ENCODE measurements at places on chromosomes 4 and X. TPM values are rescaled to one million over a fixed set of nuclear protein-coding genes. Genes with fewer than 3 reads are reported as not detected.

Gene DUSP9
- polyA plus RNA-seq, result 0.07 TPM

Gene NUDT10
- polyA plus RNA-seq, result 2.0 TPM

Gene PCYT1B
- polyA plus RNA-seq, result 2.0 TPM

Gene PRKG2
- 0.56 TPM for polyA plus RNA-seq

Gene PPBP
- 2.4 TPM for polyA plus RNA-seq

Gene ENPEP
- 28.1 TPM for polyA plus RNA-seq

Gene F9
- polyA plus RNA-seq, result not detected

Gene TTC29
- not detected for polyA plus RNA-seq

GRCh38 chrX:38656350-38656915, 95.1 kb downstream of the TSPAN7 start:
- DNase-seq, result no peak

GRCh38 chr4:11393551-11393950, 35.1 kb downstream of the HS3ST1 start:
- DNase-seq, result no peak

- no peak for DNase-seq
Measured at GRCh38 chr4:8092282-8092681, 66.3 kb downstream of the ABLIM2 start.

DNA sequence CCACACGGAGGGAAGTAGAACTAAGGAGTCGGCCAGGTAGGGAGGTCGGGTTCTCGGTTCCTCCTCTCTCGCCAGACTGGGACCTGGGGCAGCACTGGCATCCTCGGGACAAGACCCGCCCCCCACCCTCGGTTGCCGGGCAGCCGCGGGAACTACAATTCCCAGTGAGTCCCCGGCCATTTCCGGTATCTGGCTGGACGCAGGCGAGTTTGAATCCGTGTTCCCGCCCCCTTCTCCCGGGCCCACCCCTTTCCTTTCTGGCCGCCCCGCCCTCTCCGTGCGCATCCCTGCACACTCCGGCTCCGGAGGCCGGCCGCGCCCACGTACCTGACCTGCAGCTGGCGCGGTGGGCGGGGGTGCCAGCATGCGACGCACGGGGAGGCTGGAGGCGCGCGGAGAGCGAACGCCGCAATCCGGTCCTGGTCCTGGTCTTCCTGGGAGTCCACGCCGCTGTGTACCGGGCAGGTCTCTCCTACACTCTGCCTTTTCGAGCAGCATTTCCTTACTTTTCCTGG, 10.2 kb upstream of the DLG3 start:
- DNase-seq, result peak; percentile 78

- DNase-seq, result peak; percentile 22
Measured at GRCh38 chrX:72094894-72095293, 36.8 kb downstream of the RTL5 start.

DNA sequence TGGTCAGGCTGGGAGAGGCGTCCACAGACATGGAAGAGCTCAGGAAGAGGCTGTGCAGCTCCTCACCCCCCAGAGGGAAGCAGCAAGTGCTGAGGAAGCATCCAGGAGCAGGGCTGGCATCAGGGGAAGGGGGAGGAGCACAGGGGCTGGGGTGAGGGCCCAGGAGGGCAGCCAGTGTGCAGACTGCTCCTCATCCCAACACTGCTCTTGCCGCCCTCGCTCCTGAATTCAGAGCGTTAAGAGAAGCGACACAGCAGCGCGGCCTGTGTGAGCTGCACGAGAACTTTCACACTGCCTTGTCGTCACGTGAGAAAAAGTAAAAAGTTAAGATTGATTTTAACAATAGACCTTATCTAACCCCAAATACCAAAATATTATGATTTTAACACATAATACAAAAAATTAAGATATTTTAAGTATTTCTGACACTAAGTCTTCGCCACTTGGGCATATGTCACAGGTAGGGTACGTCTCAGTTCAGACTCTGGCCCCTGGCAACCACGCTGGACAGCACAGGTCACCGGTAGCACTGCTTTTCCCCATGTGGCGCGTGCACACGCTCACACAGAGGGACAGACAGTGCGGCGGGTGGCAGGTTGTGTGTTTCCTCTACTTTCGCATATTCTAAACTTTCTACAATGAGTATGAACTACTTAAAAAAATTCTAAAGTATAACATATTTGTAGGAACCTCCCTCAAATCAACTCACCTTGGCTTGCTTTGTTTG, 19.7 kb downstream of the NOP14 start:
- DNase-seq, result no peak

GRCh38 chr4:112341033-112341432, 43.9 kb downstream of the ALPK1 start:
- DNase-seq, result no peak

DNA sequence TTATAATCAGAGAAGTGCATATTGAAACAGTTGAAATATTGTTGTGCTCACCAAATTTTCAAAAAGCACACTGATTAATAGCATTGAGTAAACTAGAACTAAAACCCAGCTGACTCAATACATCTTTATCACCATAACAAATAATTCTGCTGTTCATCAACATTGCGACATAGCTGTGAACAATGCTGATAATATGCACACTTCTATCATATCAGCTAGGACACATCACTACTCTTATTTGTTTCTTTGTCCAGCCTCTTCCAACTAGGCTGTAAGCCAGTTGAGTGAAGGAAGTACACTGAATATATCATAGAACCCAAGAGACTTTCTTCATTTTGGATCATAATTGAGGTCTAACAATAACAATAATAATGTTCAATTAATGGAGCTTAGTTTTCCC, 349.7 kb downstream of the IQCM start:
- DNase-seq, result peak; percentile 81

- DNase-seq, result no peak
Measured at GRCh38 chr4:26342328-26343037, 21.7 kb downstream of the RBPJ start.

DNA sequence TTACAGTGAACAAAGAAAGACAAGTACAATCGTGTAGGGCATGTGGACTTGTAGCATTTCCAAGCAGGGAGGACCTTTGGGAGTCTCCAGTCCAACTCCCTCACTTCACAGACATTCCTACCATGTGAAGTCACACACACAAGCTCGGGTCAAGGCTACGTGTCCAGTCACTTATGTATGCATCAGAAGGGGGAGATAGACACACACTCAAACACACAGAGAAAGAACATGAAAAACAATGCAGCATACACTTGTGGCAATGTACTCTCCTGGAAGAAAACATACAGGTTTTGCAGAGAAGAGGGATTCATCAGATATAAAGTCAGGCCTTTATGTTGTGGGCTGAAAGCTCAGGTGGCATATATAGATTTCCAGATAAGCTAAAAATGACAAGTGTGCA, 136.1 kb upstream of the MID1 start:
- DNase-seq, result peak; percentile 77

- DNase-seq, result no peak
Measured at GRCh38 chrX:132576939-132577338, 88.1 kb upstream of the MBNL3 start.

DNA sequence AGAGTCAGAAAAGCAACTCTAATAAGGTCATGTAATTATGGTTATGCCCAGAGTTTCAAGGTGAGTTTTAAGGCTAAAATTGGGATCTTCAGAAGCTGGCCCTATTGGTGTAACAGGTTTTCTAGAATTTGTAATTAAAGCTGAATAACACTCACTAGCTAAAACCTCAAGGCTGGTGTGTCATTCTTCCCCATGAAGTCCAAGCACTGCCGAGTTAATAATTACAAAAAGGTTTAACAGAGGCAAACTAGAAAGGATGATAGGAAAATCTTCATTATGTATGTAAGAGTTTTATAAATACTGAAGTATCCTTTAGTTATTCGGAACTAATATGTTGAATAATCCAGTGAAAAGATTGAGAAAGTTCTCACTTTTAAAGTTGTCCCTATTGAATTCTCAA, 34.3 kb downstream of the MXRA5 start:
- no peak for DNase-seq

GRCh38 chr4:173018446-173018845, 150.2 kb upstream of the GALNT7 start:
- DNase-seq, result no peak

- no peak for DNase-seq
Measured at GRCh38 chr4:183920512-183920911, 15.4 kb downstream of the STOX2 start.

GRCh38 chr4:183873409-183874185, 31.5 kb upstream of the STOX2 start:
- DNase-seq, result no peak

DNA sequence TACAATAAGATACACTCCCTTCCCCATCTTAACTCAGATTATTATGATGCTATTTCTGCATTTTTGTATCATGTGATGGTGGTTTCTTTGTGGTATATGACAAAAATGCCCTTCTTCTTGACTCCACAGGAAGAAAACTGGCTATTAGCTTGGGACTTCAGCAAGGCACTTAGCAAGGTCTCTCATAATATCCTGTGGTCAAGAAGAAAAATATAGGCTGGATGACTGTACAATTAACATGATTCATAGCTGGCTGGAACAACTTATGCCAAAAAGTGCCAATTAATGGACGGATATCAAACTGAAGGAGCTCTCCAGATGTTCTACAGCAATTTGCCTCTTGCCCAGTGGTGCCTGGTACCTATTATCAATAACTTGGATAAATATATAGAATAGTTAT, 2.3 kb upstream of the MID1IP1 start:
- no peak for DNase-seq

DNA sequence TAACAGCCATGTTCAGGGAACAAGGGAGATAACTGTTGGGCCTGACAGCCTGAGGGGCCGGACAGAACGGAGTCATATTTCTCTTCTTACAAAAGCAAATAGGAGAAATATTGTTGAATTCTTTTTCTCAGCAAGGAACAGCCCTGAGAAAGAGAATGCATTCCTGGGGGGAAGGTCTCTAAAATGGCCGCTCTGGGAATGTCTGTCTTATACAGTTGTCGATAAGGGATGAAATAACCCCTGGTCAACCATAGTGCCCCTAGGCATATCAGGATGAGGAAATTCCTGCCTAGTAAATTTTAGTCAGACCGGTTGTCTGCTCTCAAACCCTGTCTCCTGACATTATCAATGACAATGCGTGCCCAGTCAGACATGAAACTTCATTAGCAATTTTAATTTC, 1925.5 kb downstream of the PCDH7 start:
- no peak for DNase-seq

DNA sequence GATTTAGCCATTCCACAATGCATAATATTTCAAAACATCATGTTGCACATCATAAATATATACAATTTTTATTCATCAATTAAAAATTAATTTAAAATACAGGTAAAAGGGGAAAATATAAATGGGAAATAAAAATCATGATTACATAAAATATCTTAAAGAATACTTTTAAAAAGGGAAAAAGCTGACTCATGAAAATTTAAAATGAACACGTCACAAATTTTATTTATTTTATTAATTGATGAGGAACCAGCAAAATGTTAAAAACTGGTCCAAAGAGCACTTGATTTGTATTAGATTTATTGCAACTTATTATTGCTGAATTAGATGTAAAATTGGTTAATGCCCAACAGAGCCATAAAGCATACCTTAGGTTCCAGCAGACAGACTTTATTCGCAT, 78.5 kb upstream of the ANK2 start:
- no peak for DNase-seq

- DNase-seq, result no peak
Measured at GRCh38 chr4:145199051-145199716, 18.8 kb upstream of the OTUD4 start.

DNA sequence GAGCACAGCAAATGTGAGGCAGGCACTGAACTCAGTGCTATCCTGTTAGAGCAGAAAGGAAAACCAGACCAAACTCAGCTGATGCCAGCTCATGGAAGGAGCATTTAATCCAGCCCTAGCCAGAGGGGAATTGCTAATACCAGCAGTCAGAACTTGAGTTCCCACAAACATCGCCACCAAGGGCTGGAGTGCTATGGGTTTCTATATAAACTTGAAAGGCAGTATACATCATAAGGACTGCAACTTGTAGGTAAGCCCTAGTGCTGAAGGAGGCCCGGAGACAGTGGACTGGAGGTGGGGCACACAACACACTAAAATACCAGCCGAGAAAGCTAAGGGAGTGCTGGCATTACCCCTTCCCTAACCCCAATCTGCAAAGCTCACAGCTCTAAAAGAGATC, 440.2 kb downstream of the PRR32 start:
- DNase-seq, result no peak
